ENCODE measurements at places on chromosomes 1 and 21.

GRCh38 chr1:243475966-243476365 is 220.1 kb downstream of the SDCCAG8 start:
- DNase-seq, result no peak

DNA sequence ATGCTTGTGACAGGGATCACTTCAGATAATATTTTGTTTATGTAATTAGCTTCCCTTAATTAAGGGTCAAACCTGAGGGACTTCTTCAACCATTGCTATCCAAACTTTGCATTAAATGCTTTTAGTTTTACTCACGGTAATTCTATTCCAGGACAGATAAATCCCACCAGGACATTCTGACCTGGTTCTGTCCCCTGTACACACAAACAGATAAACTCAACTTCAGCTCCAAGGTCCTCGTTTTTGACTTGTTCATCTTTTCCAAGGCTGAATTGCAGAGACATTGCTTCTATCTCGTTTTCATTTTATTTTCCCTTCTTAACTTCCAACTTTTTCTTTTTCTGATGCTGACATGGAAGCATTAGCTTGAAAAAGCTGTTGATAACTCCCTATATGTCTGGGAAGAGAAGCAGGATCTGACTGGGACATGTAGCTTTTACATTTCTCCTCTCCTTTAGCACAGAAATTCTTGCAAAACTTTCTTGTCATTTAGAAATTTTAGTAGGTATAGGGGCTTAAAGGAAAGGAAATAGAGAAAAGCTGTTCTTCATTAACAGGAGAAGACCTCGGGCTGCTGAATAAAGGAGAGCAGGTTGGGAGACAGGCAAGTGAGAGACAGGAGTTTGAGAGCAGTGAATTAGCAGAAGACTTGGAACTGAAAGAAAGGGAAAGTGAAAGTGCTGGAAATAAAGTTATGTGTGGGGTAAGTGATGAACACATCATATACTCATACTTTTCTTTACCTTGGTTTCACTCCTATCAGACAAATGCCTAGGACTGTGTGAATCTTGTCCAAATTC is 231.7 kb upstream of the B3GALT2 start:
- DNase-seq, result no peak

GRCh38 chr1:224678168-224678567 is 62.1 kb downstream of the CNIH3 start:
- DNase-seq, result no peak

DNA sequence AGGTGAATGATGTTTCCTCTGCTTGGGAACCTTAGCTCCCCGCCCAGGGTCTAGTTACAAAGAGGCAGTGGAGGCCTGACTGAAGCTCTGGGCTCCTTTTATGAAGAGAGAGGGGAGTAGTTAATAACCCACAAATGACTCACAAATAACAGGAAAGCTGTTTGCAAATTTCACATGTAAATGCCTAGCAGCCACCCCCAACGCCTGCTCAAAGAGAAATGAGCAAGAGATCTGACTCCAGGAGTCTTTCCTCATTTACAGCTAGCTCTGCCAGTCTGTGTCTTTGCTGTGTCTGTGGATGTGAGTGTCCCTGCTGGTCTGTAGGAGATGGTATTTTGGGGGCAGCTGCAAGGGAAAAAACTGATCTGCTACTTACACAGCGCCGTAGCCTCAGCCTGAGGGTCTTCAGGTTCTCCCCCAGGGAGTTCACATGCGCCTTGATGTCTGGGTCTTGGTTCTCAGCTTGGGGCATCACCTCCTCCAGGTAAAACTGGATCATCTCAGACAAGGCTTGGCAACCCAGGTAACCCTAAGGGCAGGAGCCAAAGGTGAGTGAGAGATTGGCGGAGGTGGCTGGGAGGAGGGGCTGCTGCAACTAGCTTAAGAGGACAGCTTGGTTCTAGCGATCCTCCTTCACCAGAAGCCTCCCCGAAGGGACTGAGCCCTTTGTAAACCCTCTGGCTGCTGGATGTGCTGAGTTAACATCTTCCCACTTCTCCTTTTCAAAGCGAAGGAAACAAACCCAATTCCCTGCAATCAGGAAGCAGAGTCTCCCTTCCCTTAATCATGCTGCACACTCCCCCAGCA is at the start of gene IL19:
Gene IL19 (plus strand): TSS at position 243 of the 807 bp plus-strand sequence. CDS start 65,890 bp downstream, outside the sequence.
- DNase-seq, result no peak

DNA sequence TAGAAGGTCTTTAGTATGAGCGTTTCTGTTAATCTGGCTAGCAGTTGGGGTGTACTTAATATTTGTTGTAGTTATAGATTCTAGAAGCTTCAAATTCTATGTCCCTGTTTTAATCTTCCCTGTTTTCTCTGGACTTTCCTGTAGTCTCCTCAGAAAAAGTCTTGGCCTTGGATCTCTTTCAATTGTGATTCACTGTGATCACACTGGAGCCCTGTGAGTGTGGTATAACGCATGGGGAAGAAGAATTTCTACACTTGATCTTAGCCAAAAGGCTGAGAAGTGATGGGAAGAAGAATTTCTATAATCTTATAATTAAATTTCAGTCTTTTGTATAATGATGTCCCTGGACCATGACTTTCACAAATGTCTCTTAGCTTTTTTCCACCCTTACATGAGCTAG is 36.7 kb upstream of the COP1 start:
- no peak for DNase-seq

DNA sequence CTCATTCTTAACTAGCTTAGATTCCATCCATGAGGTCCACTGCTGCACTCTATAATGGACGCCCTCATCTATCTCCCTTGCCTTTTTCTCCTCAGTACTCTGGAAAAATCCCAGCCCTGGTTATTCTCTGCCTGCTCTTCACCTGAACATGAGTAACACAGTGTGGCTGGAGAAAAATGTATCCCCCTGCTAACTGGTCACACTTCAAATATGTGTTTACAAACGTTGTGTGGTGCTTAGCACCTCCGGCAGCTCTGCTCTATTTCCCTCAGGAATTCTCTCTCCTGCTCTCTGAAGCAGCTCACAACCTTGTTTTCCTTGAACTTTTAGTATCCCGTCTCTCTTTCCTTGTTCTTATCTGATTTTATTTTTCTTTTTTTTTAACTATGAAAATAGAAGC is 4.1 kb downstream of the SCCPDH start:
- DNase-seq, result no peak

GRCh38 chr1:54375712-54376429 is 30.3 kb downstream of the SSBP3 start:
- no peak for DNase-seq

All from stimulated activated CD4-positive, alpha-beta T cell treated with anti-CD3 and anti-CD28 coated beads, Interleukin-4, amount 100 ng/mL, for 4 hours (primary cell).